Fibroblast of lung (primary cell): ENCODE measurements at places on chromosomes 16 and 17. TPM values are rescaled to one million over a fixed set of nuclear protein-coding genes. Genes with fewer than 3 reads are reported as not detected.

DNA sequence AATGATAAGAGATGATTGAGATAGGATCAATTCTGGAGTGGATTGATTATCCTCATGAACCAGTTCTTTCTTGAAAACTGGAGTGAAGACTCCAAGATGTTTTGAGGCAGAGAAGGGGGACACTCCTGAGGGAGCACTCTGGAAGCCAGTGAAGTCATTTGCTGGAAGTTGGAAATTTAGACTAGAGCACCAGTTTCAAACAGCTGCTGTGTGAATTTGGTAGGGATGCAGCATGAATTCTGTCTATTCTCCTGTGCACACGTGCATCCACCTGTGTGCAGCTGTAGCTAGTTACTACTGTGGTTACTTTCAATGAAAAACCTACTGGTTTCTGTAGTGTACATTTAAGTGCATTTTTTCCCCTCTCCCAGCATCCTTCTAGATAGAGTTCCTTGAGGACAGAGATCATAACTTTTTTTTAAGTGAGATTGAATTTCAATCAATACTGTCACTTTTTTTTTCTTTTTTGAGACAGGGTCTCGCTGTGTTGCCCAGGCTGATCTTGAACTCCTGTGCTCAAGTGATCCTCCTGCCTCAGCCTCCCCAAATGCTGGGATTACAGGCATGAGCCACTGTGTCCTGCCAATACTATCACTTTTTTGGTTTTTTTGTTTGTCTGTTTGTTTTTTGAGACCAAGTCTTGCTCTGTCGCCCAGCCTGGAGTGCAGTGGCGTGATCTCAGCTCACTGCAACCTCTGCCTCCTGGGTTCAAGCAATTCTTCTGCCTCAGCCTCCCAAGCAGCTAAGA, 65.9 kb downstream of the TUBD1 start:
- H3K27me3 ChIP-seq: no peaks in the 10 kb centered on the region
- peaks cover 42% of the 10 kb centered on the region for H3K4me1 ChIP-seq
- no peak for DNase-seq
- H3K27ac ChIP-seq: peak overlapping the region; percentile 69
- H3K4me3 ChIP-seq: no peak overlapping the region

The GNG13 gene
- not detected in 2 replicates for total RNA-seq

DNA sequence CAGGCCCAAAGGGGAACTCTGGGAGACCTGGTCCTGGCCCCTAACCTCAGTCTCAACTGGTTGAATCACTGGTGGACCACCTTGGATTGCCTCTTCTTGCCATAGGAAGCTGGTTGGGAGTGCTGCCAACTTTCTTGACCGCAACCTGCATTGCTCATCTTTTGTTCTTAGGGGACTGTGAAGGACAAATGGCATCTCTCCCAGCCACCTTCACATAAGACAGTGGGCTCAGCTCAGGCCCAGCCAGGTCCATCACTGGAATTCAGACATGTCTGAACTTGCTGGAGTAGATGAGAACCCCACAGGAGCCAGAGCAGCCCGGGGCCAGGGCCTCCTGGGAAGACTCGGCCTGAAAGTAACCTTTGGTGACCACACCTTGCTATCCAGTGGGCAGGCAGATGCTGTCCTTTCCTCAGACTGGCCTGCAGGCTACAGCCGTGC, 18.8 kb downstream of the ADORA2B start:
- H3K4me3 ChIP-seq: no peak overlapping the region
- H3K4me1 ChIP-seq: peaks cover 11% of the 10 kb centered on the region
- H3K27ac ChIP-seq: no peak overlapping the region
- no peaks in the 10 kb centered on the region for H3K27me3 ChIP-seq

GRCh38 chr16:2790631-2791030, 3.3 kb upstream of the PRSS33 start:
- H3K4me3 ChIP-seq: no peak overlapping the region
- H3K36me3 ChIP-seq: no peaks in the 10 kb centered on the region
- no peak for DNase-seq

GRCh38 chr17:64632606-64633005, 29.5 kb downstream of the SMURF2 start:
- H3K4me1 ChIP-seq: peaks cover 16% of the 10 kb centered on the region
- DNase-seq: peak; percentile 53

GRCh38 chr17:41505809-41506767, 676 bp upstream of the KRT13 start:
- no peak overlapping the region for H3K4me3 ChIP-seq
- H3K27ac ChIP-seq: no peak overlapping the region
- H3K4me1 ChIP-seq: no peaks in the 10 kb centered on the region

DNA sequence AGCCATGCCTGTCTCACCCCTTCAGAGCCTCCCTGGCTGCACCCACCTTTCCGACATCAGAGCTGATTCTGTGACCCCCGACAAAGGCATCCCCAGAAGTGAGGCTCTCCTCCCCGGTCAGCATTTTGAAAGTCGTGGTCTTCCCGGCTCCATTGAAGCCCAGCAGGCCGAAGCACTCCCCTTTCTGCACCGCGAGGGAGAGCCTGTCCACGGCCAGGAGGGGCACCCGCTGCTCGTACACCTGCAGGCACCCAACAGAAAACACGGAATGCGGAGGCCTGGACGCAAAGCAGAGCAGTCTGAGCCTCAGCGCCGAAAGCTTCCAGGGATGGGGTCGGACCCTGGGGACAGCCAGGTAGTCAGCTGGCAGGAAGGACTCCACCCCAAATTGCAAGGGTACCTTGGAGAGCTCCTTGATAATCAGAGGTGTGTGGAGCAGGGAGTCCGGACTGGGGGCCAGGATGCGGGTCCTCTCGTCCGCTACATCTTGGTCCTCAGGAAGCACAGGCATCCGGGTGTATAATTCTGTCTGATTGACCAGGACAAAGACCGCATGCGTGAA, 13.1 kb upstream of the RNPS1 start:
- H3K4me1 ChIP-seq: no peaks in the 10 kb centered on the region
- H3K36me3 ChIP-seq: no peaks in the 10 kb centered on the region
- no peak overlapping the region for H3K4me3 ChIP-seq
- no peak overlapping the region for H3K27ac ChIP-seq
- DNase-seq: no peak
- H3K27me3 ChIP-seq: no peaks in the 10 kb centered on the region

GRCh38 chr16:58515871-58516767, 802 bp downstream of the SETD6 start:
- DNase-seq: no peak
- H3K27me3 ChIP-seq: no peaks in the 10 kb centered on the region
- peaks cover 5% of the 10 kb centered on the region for H3K36me3 ChIP-seq
- peak overlapping the region; percentile 76 for H3K4me3 ChIP-seq
- H3K27ac ChIP-seq: peak overlapping the region; percentile 58
- peaks cover 2% of the 10 kb centered on the region for H3K4me1 ChIP-seq

- peak within 1 kb of the TSS; percentile 77 for H3K27ac ChIP-seq
- H3K36me3 ChIP-seq: peaks cover 6% of the 10 kb centered on the region
- peak within 1 kb of the TSS; percentile 72 for H3K4me3 ChIP-seq
- H3K27me3 ChIP-seq: no peaks in the 10 kb centered on the region
Measured at GRCh38 chr17:732067-732901, at the start of gene TLCD3A. TLCD3A (plus strand) TSS chr17:732596; CDS start chr17:732648, 52 bp downstream.

The BCL6B gene
- total RNA-seq: under 0.01 and 0.50 TPM in 2 replicates

GRCh38 chr17:72967277-72967970, 125.1 kb downstream of the SLC39A11 start:
- H3K4me3 ChIP-seq: no peak overlapping the region
- H3K27ac ChIP-seq: no peak overlapping the region
- H3K36me3 ChIP-seq: no peaks in the 10 kb centered on the region
- H3K27me3 ChIP-seq: no peaks in the 10 kb centered on the region
- H3K4me1 ChIP-seq: peaks cover 2% of the 10 kb centered on the region
- DNase-seq: no peak

DNA sequence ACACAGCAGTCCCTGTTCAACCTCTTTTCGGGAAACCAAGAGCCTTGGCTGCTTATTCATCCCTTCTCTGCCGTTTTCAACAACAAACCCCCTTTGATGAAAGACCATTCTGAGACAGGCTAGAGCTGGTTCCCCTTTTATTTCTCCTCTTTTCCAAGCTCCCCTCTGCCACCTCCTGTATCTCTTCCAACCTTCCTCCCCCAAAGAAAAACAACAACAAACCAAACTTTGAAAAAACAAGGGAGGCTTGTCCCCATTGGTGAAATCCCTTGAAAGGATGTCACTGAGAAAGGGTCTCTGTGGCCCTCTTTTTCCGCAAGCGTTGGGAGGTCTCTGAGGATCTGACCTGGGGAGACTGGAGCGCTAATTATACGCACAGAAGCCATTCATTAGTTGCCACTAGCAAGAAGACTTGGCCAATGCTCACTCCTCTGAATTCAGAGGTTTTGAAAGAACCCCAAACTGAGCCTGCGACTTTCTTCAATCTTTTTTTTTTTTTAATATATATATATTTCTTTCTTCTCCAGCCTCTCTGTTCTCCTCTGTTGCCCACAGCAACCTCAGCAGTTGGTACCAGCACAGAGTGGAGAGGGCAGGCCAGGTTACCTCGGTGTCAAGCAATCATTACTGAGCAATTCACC, 101.4 kb downstream of the PITPNC1 start:
- H3K27ac ChIP-seq: peak overlapping the region; percentile 68
- DNase-seq: no peak
- no peak overlapping the region for H3K4me3 ChIP-seq
- H3K4me1 ChIP-seq: peaks cover 7% of the 10 kb centered on the region
- no peaks in the 10 kb centered on the region for H3K36me3 ChIP-seq

The CPHXL2 gene
- total RNA-seq: not detected in 2 replicates
